ENCODE measurements at places on chromosomes 1 and 21.
A peak's percentile ranks its signal among the peaks of the same experiment; 100 is the strongest.

GRCh38 chr1:41898191-41898713, 20.5 kb downstream of the HIVEP3 start:
- peak; percentile 80 for DNase-seq

GRCh38 chr1:242005866-242006535, 7.1 kb upstream of the MAP1LC3C start:
- no peak for DNase-seq

DNA sequence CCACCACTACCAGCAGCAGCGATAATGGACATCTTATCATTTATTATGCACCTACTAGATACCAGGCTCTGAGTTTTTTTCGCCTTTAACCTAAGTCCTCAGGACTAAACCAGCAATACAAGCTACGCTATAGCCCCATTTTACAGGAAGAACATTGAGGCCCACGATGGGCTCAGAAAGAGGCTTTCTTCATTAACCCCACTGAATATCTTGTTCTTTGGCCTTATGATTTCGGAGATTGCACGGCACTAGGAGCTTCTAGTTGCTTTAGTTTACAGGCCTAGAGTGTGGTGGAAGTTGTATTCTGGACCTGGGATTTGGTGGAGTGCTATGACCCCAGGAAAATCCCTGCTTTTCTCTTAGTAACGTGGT, 1.5 kb downstream of the SESN2 start:
- no peak for DNase-seq

GRCh38 chr1:153749408-153750005, 21.7 kb downstream of the INTS3 start:
- peak; percentile 81 for DNase-seq

DNA sequence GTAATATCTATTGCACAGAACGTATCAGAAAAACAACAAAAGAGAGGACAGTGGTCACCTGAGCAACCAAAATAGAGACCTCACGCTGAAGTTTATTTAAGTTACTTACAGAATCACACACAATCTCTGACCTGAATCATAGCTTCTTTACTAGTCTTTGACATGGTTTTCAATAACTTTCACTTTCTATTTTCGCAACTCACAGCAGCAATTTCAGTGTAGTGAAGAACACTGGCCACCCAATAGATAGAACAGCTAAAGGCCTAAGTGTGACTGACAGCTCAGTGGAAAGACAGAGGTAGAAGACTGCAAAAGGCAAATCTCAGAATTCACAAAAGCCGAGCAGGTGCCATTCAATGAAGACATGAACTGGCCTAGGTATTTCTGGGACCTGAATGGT, 435.6 kb upstream of the CHRM3 start:
- DNase-seq: no peak

DNA sequence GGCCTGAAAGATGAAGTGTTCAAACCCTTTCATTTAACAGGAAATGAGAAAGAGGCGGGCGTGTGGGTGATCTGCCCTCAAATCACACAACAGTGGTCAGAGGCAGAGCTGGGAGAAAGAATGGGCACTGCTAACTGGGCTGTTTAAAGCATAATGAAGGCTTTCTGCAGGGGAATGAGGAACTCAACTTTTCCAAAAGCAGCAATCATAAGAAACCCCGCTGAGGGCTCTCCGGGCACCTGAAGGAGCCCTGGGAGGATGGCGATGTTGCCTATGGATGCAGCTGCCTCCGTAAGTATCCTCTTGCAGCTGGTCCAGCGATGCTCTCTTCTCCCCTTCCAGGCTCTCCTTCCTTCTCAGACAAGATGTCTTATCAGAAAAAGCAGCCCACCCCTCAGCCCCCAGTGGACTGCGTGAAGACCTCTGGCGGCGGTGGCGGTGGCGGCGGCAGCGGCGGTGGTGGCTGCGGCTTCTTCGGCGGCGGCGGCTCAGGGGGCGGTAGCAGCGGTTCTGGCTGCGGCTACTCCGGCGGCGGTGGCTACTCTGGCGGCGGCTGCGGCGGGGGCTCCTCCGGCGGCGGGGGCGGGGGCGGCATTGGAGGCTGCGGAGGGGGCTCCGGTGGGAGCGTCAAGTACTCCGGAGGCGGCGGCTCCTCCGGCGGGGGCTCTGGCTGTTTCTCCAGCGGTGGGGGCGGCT, 1.2 kb downstream of the LORICRIN start:
- DNase-seq: no peak

DNA sequence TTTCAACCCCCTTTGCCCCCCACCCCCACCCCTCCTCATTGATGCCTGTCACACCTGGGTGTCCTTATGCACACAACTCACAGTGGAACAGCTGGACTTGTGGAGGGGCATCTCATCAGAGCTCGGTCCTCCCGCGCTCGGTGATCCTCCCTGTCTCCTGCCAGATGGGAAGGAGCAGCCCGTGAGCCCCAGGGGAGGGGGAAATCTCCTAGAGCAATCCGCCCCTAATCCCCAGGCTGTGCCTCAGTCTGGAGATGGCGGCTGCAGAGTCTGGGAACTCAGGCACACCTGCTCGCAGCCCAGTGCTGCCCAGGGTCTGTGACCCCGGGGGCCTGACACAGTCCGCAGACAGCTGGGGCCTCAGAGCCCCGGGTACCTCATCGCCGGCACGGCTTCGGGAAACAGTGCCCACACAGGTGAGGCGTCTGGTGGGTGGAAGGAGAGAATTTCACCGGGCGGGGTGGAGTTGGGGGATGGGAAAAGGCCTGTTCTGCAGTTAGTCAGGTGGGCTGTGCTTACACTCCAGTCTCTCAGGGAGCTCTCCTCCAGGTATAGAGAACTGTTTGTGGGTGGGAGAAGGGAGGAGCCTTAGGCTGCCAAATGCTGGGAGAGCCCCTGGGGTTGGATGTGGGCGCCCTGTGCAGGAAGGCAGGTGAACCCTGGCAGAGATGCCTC, 29.3 kb downstream of the TMCC2 start:
- DNase-seq: no peak

DNA sequence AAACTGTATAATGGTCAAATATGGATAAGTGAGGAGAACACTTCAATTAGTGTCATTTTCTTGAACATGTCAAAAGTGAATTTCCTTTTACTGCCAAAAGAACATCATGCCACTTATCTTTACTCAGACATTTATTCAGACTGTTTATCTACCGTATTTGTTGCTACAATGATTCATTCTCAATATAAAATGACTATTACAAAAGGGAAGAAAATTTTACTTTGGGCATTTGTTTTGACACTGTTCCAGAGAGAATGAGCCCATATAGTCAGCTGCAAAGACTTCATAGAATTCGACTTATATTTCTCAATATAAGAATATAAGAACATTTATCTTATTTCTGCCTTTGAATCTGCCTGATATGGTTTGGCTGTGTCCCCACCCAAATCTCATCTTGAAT, 1699.1 kb downstream of the BRINP3 start:
- DNase-seq: no peak

GRCh38 chr21:16422702-16423101, 692.9 kb downstream of the USP25 start:
- DNase-seq: no peak
